Esophagus squamous epithelium (tissue), 5 donors: ENCODE measurements at places on chromosomes 1 and 21. TPM values are rescaled to one million over a fixed set of nuclear protein-coding genes. Genes with fewer than 3 reads are reported as not detected.

Gene UBL4B
- total RNA-seq = not detected

Gene TFF2
- 1.7 TPM for total RNA-seq

Gene PPIAL4G
- not detected for total RNA-seq

Gene SPRR1B
- 889 TPM for total RNA-seq

Gene TTC22
- total RNA-seq = 122 TPM

Gene MAN1A2
- total RNA-seq = 25.3 TPM

DNA sequence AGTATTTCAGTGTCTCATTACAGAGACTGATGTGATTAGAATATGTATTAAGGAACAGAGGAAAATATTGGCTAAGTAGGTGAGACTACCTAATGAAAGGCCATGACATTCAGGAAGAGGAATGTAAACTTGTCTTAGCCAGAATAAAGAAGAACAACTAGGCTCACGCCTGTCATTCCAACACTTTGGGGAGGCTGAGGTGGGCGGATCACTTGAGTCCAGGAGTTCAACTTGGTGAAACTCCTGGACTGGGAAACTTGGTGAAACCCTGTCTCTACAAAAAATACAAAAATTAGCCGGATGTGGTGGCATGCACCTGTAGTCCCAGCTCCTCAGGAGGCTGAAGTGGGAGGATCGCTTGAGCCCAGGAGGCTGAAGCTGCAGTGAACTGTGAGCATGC lies 14.8 kb upstream of the CACYBP start:
- DNase-seq = no peak

DNA sequence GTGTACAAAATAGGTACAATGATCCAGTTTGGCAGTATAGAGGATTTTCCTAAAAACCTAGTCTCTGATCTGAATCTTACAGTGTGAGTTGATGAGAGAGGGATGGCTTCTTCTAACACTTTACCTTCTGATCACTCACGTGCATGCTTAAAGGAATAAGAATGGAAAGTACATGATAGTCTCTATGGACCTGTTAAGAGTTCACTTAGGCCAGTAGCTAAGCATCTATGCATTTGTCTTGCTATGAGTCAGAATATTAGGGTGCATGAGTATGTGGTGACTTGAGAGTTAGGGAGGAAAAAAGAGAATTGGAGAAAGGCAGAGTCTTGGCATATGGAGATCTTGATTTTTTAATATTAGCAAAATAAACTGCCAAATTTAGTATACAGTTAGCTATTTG lies 206.3 kb downstream of the COL11A1 start:
- DNase-seq = no peak

DNA sequence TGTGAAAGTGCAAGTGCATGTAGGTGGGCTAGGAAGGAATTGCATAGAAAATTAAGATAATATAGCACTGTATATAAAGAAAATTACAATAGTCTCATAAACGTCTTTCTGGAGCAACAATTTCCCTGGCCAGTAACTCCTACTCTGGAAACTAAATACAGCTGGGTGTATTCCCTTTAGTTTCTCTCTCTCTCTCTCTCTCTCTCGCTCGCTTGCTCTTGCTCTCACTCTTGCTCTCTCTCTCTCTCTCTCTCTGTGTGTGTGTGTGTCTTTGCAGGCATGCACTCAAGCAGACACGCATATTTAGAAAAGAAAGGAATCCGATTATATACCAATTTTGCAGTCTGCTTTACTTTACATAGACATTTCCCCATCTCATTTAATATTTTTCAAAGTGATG lies 14.7 kb downstream of the S100A10 start:
- no peak for DNase-seq

DNA sequence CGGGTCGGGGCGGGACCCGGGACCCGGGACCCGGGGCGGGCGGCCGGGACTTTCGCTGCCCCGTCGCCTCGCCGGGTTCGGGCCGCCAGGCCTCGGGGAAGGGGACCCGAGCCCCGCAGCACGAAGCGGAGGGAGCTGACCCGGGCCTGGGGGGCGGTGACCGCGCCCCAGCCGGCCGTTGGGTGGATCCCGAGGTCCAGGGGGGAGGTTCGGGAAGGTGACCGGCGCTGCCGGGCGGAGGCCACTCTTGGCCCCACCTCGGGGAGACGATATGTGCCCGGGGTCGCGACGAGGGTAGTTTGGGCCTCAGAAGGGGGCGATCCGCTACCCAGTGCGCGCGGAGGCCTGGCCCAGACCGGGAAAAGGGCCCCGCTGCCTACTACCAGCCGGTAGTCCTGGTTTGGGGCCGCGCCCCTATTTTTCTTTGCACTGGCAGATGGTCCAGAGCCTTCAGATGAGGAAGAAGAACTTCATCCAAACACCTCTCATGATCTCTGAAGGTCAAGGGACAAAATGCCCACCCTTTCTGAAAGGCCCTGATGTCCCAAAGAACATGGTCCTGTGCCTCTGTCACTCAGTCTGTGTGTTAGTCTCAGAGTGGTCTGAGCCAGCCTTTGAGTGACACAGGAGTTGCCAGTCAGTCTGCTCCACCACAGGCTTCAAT lies 766 bp downstream of the AGO4 start:
- no peak for DNase-seq

- no peak for DNase-seq
These were observed 161.0 kb downstream of the KCNK2 start for GRCh38 chr1:215243345-215244054.

DNA sequence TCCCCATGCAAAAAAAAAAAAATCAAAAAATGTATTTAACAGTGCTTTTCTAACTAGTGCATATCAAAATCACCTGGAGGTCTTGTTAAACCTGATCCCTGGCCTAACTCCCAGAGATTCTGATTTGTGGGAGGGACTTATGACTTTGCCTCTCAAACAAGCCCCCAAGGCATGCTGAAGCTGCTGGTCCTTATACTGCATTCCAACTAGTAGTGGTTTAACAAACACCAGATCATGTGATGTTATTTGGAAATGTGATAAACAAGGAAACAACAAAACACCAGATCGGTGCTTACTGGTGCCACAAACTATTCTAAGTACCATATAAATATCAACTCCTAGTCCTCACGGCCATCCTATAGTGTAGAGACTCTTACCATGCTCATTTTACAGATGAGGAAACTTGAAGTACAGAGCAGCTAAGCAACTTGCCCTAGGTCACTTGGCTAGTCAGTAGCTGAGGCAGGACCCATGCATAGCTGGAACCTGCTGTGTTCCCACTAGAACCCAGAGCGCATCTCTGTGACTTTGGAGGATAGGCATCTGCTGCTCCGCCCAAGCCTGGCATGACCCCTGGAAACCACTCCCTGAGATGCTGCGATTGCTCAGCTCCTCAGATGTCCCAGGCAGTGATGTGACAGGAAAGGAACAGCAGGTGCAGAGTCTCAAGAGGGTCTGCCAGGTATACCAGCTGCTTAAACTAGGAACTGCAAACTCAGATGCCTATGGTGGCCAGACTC lies 38.1 kb downstream of the SOX13 start:
- DNase-seq = no peak

DNA sequence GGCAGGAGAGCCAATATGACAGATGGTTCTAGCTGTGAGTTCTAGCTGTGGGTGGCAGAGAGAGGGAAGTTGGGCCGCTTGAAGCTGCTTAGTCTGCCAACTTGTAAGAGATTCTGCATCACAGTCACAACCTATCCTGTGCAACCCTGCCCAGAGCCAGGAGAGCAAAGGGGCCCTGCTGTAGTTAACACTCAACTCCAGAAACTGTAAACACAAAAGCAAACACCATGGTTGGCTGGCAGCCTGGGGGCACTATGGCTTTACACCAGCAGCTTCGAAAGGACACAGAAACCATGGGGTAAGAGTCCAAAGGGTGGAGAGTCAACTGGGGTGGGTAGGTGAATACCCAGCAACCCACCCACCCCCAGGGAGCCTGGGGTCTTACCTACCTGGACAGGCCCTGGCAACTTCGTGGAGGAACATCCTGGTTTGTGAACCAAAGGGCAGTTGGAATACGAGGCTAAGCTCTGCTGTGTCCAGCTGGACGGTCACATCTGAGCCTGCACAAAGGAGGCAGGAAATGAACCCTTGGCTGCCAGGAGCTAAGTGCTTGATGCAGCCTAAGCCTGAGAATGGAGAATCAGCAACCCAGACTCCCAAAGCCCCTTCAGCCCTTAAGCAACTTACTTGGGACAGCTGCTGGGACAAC lies 6.4 kb downstream of the INPP5B start:
- DNase-seq = no peak

- DNase-seq = no peak
These were observed 23.0 kb downstream of the IPO9 start for GRCh38 chr1:201851949-201852348.

- DNase-seq = no peak
These were observed 111.2 kb upstream of the CACHD1 start for GRCh38 chr1:64358692-64359091.

- DNase-seq = no peak
These were observed 89.6 kb downstream of the ZZZ3 start for GRCh38 chr1:77592906-77593305.

DNA sequence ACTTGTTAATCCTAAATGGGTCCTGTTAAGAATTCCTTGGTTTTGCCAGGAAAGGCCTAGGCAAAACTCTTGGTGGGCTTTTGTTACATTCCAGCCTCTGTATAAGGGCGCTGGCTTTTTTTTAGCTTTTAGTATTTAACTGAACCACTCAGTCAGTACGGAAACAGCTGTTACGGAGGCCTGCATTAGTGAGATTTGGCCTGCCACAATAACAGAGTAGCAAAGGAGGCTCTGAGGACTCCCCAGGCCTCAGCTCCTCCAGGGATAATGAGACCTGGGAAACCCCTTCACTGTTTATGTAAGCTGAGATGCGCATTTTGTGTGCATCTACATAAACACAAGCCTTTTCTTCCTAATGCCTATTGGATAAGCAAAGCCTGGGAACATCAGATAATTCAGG lies 210.2 kb downstream of the APP start:
- no peak for DNase-seq

- DNase-seq = no peak
These were observed 7.5 kb downstream of the CD1B start for GRCh38 chr1:158323866-158324265.

DNA sequence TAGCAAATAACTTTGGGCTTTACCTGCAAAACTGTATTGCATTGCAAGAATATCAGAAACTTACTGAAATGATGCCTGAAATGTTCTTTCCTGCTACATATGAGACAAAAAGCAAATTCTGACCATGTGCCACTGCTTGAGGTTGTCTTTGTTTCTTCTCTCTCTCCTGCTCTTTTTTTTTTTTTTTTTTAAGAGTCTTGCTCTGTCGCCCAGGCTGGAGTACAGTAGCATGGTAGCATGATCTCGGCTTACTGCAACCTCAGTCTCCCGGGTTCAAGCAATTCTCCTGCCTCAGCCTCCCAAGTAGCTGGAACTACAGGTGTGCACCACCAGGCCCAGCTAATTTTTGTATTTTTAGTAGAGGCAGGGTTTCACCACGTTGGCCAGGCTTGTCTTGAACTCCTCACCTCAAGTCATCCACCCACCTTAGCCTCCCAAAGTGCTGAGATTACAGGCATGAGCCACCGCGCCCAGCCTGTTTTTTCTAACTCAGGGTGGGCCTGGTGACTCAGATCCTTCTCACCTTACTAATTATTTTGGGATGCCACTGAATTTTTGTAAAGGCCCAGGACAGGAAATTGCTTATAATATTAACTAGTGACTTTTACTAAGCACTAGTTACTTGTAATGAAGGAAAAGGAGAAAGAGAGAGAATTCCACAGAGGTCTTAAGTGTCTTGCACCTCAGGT lies 35.9 kb downstream of the DNASE2B start:
- DNase-seq = no peak

GRCh38 chr1:11383553-11384169 lies 95.3 kb upstream of the DISP3 start:
- no peak for DNase-seq

- DNase-seq = no peak
These were observed 24.8 kb downstream of the RAB4A start for GRCh38 chr1:229295745-229296144.

DNA sequence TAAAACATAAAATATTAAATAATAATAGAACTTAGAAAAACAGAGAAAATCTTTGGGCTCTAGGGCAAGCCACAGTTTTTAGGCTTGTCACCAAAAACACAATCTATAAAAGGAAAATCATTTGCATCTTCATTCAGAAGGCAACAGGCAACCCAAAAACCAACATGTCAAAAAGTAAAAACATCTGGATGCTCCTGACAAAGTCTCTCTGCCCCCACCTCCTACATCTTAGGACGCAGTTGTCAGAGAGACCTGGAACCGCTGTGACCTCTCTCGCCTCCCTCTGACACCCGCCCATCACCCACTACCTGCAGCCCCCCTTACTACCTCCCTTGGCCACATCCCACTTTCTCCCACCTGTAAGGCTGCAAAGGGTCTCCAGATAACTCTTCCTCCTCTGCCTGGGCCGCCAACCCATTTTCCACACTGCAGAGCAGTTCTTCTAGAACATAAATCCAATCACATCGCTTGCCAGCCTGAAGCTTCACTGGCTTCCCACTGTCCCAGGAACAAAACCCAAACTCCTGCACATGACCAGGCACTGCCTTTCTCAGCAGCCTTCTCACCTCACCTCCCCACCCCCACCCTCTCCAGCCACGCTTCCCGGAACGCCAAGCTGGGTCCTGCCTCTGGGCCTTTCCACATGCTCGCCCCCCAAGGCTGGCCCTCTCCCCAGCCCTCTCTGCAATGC lies 14.7 kb downstream of the PRDM15 start:
- no peak for DNase-seq

DNA sequence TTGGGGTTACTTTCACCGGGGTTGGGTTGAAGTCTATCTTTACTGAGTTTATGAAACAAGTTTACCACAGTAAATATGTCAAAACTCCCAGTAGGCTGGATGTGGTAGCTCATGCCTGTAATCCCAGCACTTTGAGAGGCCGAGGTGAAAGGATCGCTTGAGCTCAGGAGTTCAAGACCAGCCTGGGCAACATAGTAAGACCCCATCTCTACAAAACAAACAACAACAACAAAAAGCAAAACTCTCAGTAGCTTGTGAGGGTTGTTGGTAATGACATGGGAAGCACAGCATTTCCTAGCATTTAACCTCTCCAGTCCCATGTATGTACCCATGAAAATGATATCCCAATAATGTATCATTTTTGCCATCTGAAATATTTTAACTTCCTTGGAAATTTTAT lies 34.7 kb downstream of the GJA5 start:
- no peak for DNase-seq

- no peak for DNase-seq
These were observed 140.3 kb upstream of the CSF3R start for GRCh38 chr1:36622741-36623648.

DNA sequence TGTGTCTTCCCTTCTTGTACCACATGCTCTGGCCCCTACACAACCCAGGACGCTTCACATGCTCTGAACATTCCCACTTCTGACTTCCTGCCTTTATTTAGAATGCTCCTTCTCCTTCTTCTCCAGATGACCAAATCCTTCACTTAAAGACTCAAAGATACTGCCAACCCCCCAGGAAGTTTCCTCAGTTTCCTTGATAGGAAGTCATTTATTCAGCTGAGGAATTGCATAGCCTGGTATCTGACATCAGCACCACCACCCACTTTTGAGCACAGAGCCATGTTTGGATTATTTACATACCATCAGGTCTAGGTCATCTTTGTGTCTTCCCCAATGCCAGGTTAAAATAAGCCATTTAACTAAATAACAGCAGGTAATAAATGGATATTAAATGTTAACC lies 42.4 kb downstream of the GFI1 start:
- no peak for DNase-seq
